ENCODE measurements at places on chromosomes 12 and 14. TPM values are rescaled to one million over a fixed set of nuclear protein-coding genes. Genes with fewer than 3 reads are reported as not detected.
A peak's percentile ranks its signal among the peaks of the same experiment; 100 is the strongest.

Gene SLC5A8
- 0.05 TPM for polyA plus RNA-seq

Gene LMO3
- polyA plus RNA-seq, result 0.68 TPM

Gene GLT1D1
- 1.2 TPM for polyA plus RNA-seq

DNA sequence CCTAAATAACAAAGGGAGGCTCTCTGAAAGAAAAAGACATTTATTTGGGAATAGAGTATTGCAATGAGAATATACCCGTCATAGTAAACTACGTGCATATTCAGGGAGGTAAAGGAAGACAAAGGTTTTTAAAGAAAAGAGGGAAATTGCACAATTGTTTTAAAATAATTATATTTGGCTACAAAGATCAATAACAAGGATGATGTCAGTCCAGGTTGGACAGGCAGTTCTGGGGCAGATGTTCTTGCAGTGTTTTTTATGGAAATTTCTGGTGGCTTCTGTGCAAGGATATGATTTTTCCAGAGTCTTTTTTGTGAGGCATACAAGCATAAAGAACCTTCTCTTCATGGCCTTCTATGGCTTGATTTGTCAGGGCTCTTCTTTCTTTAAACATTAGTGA lies 29.6 kb downstream of the HSD17B6 start:
- no peak for DNase-seq

GRCh38 chr12:109656743-109657142 lies 56.9 kb upstream of the FAM222A start:
- no peak for DNase-seq

DNA sequence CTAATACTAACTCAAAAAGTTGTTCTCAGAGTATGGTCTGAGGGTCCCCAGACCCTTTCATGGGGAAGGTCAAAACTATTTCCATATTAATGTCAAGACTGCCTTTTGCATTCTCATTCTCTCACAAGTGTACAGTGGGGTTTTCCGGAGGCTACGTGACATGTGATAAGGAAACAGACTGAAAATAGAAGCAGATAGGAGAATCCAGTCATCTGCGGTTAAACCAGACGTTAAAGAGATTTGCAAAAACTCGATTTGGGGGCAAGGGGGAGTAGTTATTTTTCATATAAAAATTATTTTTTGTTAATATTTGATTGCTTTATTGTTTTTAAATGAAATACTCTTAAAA lies 1.0 kb upstream of the NAP1L1 start:
- DNase-seq, result peak; percentile 48

GRCh38 chr14:95196268-95196667 lies 38.9 kb upstream of the DICER1 start:
- DNase-seq, result no peak

DNA sequence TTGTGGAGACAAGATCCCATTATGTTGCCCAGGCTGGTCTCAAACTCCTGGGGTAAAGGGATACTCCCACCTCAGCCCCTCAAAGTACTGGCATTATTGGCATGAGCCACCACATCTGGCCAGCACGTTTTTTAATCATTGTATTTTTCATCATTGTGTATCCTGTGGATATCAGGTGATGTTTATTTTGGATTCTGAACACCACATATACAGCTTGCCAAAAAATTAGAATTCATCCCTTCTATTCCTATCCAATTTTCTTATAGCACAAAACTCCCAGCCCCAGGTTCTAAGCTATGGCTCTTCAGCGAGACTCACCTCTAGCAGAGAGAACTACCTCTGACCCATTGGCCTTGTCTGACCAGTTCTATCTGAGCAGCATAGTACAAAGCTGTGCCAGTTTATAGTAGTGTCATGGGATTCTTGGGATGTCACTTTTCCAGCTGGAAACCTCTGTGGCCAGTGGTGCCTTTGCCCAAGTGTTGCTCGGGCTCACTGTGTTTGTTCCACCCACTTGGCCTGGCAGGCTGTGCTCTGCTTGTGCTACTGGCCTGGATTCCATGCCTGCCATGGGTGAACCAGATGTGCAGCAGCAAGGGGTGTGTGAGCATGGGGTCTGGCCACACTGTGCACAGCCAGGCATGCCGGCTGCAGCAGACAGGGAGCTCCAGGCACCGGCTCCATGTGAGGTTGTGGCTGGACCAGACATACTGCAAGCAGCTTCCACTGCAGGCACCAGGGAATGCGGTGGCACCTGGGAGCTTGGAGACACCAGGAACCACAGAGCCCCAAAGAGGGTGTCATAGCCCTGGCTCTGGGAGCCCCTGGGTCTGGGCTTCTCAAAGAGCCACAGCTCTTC lies 37.2 kb downstream of the TIMELESS start:
- no peak for DNase-seq

Data from muscle of leg (tissue), 16 donors.